ENCODE measurements at places on chromosomes 6 and 20. TPM values are rescaled to one million over a fixed set of nuclear protein-coding genes. Genes with fewer than 3 reads are reported as not detected.

Gene OR2J3
- not detected for total RNA-seq

DNA sequence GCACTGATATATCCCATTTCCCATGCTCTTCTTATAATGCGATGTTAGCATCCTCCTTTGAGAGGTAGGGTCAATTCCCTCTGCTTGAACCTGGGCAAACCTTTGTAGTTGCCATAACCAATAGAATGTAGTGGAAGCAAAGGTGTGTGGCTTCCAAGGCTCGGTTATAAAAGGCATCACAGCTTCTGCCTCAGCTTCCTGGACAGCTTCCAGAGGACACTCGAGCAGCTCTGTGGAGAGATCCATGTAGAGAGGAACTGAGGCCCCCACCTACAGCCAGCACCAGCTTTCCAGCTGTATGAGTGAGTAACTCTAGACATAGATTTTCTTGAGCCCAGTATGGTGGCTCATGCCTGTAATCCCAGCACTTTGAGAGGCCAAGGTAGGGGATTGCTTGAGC is 36.7 kb downstream of the FGD2 start:
- peaks cover 39% of the 10 kb centered on the region for H3K4me1 ChIP-seq
- no peak overlapping the region for H3K4me3 ChIP-seq
- no peaks in the 10 kb centered on the region for H3K27me3 ChIP-seq
- no peaks in the 10 kb centered on the region for H3K36me3 ChIP-seq
- DNase-seq: no peak

DNA sequence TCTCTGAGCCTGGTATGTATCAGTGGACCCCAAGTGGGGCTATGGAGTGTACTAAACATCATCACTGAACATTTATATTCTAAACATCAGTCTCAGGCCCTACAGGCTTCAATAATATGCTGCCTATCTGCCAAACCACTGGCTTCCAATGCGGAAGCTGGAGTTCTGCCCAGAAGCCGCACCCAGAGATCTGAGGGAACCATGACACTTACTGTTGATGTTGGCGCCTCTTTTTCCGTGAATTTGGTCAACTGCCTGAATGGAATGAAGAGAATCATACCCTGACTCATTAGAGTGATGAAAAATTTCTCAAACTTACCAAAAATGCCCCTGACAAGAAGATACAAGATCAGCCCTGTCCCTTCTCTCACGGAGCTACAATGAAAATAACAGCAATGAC is 66.2 kb downstream of the SLC22A23 start:
- DNase-seq: no peak
- no peak overlapping the region for H3K27ac ChIP-seq
- no peaks in the 10 kb centered on the region for H3K4me1 ChIP-seq
- no peak overlapping the region for H3K4me3 ChIP-seq
- H3K27me3 ChIP-seq: no peaks in the 10 kb centered on the region

DNA sequence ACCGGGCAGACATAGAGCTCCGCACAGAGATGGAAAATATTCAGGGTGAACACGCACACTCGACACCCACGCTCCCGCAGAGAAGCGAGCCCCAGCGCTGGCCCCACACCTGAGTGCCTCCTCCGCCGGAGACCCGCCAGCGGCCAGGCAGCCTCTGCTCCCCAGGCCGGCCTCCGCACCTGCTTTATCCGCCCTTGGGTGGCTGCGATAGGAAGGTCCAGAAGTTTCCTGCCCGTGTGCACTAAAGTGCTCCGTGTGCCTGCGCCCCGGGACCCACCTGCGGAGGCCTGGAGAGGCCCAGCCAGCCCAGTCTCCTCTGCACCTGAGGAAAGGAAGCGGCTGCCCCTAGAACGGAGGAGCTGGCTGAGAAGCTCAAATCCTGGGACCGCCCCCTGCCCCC is 10.8 kb upstream of the FOXC1 start:
- no peaks in the 10 kb centered on the region for H3K36me3 ChIP-seq
- H3K27me3 ChIP-seq: peaks cover 73% of the 10 kb centered on the region
- no peak overlapping the region for H3K4me3 ChIP-seq

GRCh38 chr6:35041086-35041861 is 99.9 kb downstream of the TCP11 start:
- H3K27ac ChIP-seq: no peak overlapping the region
- H3K4me3 ChIP-seq: no peak overlapping the region
- DNase-seq: no peak
- peaks cover under 1% of the 10 kb centered on the region for H3K4me1 ChIP-seq
- H3K27me3 ChIP-seq: no peaks in the 10 kb centered on the region

- peak within 1 kb of the TSS; percentile 82 for H3K4me3 ChIP-seq
- peaks cover 2% of the 10 kb centered on the region for H3K36me3 ChIP-seq
- H3K27me3 ChIP-seq: no peaks in the 10 kb centered on the region
- DNase-seq: peak; percentile 87
- peak within 1 kb of the TSS; percentile 81 for H3K27ac ChIP-seq
- peaks cover 29% of the 10 kb centered on the region for H3K4me1 ChIP-seq
Observed at GRCh38 chr6:31901953-31902643, at the start of gene ZBTB12. ZBTB12 (minus strand) TSS chr6:31902086; CDS start chr6:31901305, 781 bp downstream.

- no peak overlapping the region for H3K27ac ChIP-seq
- peaks cover 7% of the 10 kb centered on the region for H3K27me3 ChIP-seq
- no peaks in the 10 kb centered on the region for H3K4me1 ChIP-seq
- H3K4me3 ChIP-seq: no peak overlapping the region
Observed at GRCh38 chr20:45138561-45139300, 14.5 kb upstream of the WFDC12 start.

DNA sequence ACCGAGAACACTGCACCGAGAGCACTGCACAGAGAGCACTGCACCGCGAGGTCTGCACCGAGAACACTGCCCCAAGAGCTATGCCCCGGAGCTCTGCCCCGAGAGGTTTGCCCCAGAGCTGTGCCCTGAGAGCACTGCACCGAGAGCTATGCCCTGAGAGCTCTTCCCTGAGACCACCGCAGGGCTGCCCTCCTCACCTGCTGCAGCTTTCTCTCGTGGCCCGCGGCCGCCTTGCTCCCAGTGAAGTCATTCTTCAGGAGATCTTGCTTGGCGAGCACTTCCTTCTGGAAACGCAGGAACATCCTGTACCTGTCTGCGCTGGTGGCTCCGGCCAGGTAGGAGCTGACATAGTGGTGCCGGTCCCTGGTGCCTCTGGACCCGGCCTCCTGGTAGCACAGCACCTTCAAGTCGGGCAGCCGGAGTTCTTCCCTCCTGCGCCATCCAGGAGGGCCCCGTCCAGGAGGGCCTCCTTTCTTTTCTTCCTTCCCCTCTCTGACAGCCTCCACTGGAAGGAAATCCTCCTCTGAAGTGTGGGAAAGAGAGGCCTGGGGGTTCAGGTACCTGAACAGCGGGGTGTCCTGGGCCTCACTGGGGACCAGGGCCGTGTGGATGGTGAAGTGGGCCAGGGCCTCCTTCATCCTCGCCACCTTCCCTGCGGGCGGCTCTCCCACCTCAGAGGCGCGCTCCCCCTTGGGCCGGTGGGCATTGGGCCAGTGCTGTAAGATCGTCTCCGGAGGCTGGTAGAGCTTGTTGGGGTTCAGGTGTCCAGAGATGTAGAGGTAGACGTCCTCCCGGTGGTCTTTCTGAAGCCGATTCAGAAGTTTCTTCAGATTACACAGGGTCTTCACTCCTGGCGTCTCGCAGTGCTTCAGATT is 7.8 kb downstream of the C6orf118 start:
- H3K27ac ChIP-seq: no peak overlapping the region
- no peak for DNase-seq
- H3K27me3 ChIP-seq: no peaks in the 10 kb centered on the region
- no peak overlapping the region for H3K4me3 ChIP-seq
- H3K4me1 ChIP-seq: no peaks in the 10 kb centered on the region

GRCh38 chr6:56729719-56730118 is 87.0 kb upstream of the DST start:
- H3K36me3 ChIP-seq: no peaks in the 10 kb centered on the region
- H3K4me1 ChIP-seq: no peaks in the 10 kb centered on the region
- H3K27me3 ChIP-seq: no peaks in the 10 kb centered on the region
- H3K4me3 ChIP-seq: no peak overlapping the region
- no peak for DNase-seq

GRCh38 chr20:64265201-64265600 is 9.7 kb downstream of the PCMTD2 start:
- no peaks in the 10 kb centered on the region for H3K27me3 ChIP-seq
- DNase-seq: no peak
- no peak overlapping the region for H3K27ac ChIP-seq
- peaks cover 7% of the 10 kb centered on the region for H3K36me3 ChIP-seq
- H3K4me3 ChIP-seq: no peak overlapping the region

DNA sequence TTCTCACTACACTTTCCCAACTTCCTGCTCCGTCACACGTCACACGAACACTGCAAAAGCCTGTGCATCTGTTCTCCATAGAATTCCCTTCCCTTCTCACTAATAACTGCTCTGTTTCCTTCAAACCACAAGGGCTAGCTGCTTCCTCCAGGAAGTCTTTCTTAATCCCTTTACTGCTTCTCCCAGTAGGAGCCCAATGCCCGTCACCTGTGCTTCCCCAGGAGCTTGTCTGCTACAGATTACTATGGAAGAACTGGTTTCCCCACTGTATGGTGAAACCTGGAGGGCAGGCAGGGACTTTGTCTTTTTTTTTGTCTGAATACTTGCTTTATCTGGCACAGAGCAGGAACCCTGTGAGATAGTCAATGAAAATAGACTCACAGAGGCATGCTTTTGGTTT is 444.7 kb upstream of the MAP3K7 start:
- DNase-seq: no peak
- H3K4me1 ChIP-seq: no peaks in the 10 kb centered on the region
- H3K27me3 ChIP-seq: peaks cover 2% of the 10 kb centered on the region
- no peaks in the 10 kb centered on the region for H3K36me3 ChIP-seq
- no peak overlapping the region for H3K27ac ChIP-seq

- H3K4me3 ChIP-seq: no peak overlapping the region
- H3K36me3 ChIP-seq: peaks cover 10% of the 10 kb centered on the region
- H3K27me3 ChIP-seq: no peaks in the 10 kb centered on the region
- peaks cover 4% of the 10 kb centered on the region for H3K4me1 ChIP-seq
- DNase-seq: no peak
Observed at GRCh38 chr20:31739550-31739977, 474 bp downstream of the TPX2 start.

- H3K4me3 ChIP-seq: no peak overlapping the region
- peak overlapping the region; percentile 75 for H3K27ac ChIP-seq
- no peak for DNase-seq
- H3K27me3 ChIP-seq: no peaks in the 10 kb centered on the region
- peaks cover 8% of the 10 kb centered on the region for H3K4me1 ChIP-seq
- H3K36me3 ChIP-seq: peaks cover 10% of the 10 kb centered on the region
Observed at GRCh38 chr6:24517659-24518543, 23.1 kb downstream of the ALDH5A1 start.

DNA sequence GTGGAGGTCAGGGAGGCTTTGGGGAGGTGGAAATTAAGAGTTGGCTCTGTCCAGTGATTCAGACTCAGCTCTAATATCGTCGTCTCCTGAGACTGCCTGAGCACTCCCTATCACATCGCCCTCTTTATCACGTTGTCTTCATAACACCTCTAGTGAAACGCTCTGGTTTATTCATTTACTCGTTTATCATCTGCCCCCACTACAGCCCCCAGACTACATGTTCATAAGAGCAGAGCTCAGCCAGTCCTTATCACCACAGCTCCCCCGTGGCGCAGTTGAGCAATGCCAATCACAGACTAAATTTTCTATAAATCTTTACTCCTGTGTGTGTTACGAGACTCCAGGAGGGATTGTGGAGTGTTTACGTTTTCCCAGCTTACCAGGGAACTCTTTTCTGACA is 316.2 kb downstream of the ADGRB3 start:
- H3K4me3 ChIP-seq: no peak overlapping the region
- no peaks in the 10 kb centered on the region for H3K36me3 ChIP-seq
- peaks cover 3% of the 10 kb centered on the region for H3K27me3 ChIP-seq
- H3K4me1 ChIP-seq: no peaks in the 10 kb centered on the region
- no peak overlapping the region for H3K27ac ChIP-seq

GRCh38 chr6:12271594-12271993 is 18.6 kb upstream of the EDN1 start:
- H3K36me3 ChIP-seq: no peaks in the 10 kb centered on the region
- no peak for DNase-seq
- H3K27ac ChIP-seq: no peak overlapping the region
- H3K27me3 ChIP-seq: no peaks in the 10 kb centered on the region

DNA sequence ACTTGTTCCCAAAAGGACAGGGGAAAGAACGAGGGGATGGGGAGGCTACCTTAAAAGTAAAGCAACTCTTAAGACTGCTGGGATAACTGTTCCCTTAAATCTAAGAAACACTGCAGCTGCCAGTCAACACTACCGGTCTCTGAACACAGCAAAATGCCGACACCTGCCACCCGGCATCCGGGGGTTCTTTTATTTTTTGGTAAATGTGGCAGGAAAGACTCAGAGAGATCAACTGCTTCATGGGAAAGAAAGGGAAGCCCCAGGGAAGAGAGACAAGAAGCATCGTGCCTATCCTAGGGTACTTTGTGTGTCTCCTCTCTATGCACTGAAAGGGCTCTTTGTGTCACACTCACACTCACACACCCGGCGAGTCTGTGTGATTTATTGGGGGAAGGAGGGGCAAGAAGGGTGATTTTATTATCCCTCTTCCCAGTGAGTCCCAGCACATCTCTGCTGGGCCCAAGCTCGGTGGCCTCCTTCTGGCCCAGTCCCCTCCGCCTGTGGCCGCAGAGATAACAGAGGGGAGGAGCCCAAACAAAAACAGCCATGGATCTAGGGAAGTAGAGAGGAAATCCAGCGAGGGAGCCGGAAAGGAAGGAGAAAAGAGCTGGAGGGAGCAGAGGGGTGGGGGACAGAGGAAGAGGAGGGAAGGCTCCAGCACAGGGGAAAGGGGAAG is 1.4 kb downstream of the FYN start:
- H3K27ac ChIP-seq: peak overlapping the region; percentile 97
- H3K4me3 ChIP-seq: peak overlapping the region; percentile 96
- peaks cover 29% of the 10 kb centered on the region for H3K36me3 ChIP-seq
- DNase-seq: peak; percentile 57
- peaks cover 47% of the 10 kb centered on the region for H3K4me1 ChIP-seq

DNA sequence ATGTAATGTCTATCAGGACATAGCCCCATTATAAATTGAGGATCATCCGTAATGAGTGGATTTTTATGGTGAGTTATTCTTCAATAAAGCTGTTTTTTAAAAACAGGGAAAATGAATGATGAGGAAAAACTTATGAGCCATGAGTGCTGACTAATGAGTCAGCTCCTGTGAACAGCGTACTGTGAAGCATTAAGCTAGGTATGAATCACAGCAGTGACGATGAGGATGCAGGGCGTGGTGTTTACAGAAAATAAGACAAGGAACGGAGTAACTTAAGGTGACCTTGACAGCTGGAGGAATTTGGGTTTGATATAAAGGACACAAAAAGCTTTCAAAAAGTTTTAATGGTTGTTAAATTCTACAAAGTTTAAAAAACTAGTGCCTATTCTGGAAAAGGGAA is 96.3 kb downstream of the FOXF2 start:
- no peak for DNase-seq
- H3K4me3 ChIP-seq: no peak overlapping the region
- H3K27ac ChIP-seq: no peak overlapping the region
- H3K36me3 ChIP-seq: no peaks in the 10 kb centered on the region
- no peaks in the 10 kb centered on the region for H3K4me1 ChIP-seq

GRCh38 chr6:98787435-98787834 is 46.9 kb upstream of the POU3F2 start:
- no peak overlapping the region for H3K4me3 ChIP-seq
- no peaks in the 10 kb centered on the region for H3K4me1 ChIP-seq
- no peak overlapping the region for H3K27ac ChIP-seq
- no peak for DNase-seq
- H3K27me3 ChIP-seq: peaks cover 38% of the 10 kb centered on the region

GRCh38 chr20:62963614-62964397 is 11.3 kb downstream of the SLC17A9 start:
- no peaks in the 10 kb centered on the region for H3K27me3 ChIP-seq
- no peak for DNase-seq
- no peak overlapping the region for H3K27ac ChIP-seq
- no peaks in the 10 kb centered on the region for H3K36me3 ChIP-seq
- no peak overlapping the region for H3K4me3 ChIP-seq
